Activated CD4-positive, alpha-beta memory T cell treated with anti-CD3 and anti-CD28 coated beads for 36 hours (primary cell): ENCODE measurements at places on chromosomes 1 and 21.

GRCh38 chr1:9045861-9046510, 19.8 kb upstream of the SLC2A7 start:
- no peak for DNase-seq

GRCh38 chr1:30414086-30414850, 309.1 kb downstream of the MATN1 start:
- no peak for DNase-seq

DNA sequence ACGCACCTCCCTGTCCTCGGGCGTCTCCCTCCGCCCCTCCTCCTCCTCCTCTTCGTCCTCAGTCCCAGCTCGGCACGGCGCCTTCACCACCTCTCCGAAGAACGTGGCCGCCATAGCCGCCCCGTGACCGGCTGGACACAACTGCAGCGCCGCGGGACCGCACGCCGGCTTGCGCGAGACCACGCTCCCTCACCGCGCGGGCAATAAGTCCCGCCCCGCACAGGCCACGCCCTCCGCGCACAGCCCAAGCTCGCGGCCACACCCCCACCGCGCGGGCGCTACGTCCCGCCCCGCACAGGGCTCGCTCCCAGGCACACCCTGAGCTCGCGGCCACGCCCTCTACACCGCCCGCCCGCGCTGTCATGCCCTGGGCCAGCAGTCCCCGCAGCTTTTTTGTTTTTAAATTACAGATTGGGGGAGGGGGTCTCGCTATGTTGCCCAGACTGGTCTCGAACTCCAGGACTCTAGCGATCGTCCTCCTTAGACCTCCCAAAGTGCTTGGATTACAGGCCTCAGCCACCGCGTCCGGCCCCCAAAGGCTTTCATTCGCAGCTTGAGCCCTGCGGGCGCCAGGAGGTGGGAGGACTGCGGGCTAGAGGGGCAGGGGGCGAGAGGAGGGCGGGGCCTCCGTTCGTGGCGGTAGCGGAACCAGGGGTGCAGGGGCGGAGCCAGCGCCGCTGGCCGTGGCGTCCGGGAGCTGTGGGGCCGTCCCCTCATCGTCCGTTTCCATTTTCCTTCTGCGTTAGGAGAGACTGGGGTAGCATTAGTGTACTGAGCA, at the start of gene PSMG1:
Gene PSMG1 (minus strand): TSS at position 180 of the 778 bp plus-strand sequence. CDS start 66 bp downstream, at position 114.
- DNase-seq: peak; percentile 95

GRCh38 chr1:31498376-31499040, 77.8 kb upstream of the TINAGL1 start:
- DNase-seq: no peak

- DNase-seq: peak; percentile 93
Observed at GRCh38 chr1:109790735-109791494, 27.2 kb upstream of the EPS8L3 start.

DNA sequence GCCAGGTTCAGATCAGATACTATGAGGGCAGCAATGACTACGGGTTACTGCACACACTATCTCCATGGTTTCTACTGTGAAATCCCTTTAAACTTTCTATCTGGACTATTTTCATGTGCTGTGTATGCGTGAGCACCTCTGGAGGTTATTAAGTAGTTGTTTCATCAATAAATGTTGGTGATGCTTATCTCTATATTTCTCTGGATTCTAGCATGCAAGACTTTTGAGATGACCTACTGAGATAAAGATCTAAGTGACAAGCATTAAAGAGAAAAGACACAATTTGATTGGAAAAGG, 194.0 kb downstream of the NRIP1 start:
- no peak for DNase-seq
